ENCODE measurements at places on chromosomes 4 and X.

GRCh38 chrX:144601010-144601409, 646.3 kb upstream of the SPANXN1 start:
- DNase-seq = no peak

GRCh38 chrX:28697732-28698131, 110.5 kb downstream of the IL1RAPL1 start:
- no peak for DNase-seq

- no peak for DNase-seq
Measured at GRCh38 chrX:77412631-77413030, 34.6 kb upstream of the FGF16 start.

GRCh38 chrX:36908801-36909675, 99.1 kb upstream of the FAM47C start:
- no peak for DNase-seq

GRCh38 chrX:22276781-22277180, 4.1 kb downstream of the CBLL2 start:
- no peak for DNase-seq

DNA sequence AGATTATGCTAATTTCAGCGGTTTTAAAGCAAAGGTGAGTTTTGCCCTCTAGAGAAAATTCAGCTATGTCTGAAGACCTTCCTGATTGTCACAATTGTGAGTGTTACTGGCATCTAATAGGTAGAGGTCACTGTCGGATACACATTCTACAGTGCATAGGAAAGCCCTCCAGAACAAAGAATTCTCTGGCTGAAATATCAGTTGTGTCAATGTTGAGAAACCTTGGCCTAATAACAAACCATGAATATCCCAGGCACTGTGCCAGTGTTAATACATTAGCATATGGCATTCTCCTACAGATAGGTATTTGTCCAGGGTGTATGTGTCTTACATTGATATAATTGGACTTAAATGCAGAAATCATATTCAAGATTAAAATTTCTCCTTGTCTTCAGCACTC, 294.3 kb downstream of the FSTL5 start:
- DNase-seq = no peak

DNA sequence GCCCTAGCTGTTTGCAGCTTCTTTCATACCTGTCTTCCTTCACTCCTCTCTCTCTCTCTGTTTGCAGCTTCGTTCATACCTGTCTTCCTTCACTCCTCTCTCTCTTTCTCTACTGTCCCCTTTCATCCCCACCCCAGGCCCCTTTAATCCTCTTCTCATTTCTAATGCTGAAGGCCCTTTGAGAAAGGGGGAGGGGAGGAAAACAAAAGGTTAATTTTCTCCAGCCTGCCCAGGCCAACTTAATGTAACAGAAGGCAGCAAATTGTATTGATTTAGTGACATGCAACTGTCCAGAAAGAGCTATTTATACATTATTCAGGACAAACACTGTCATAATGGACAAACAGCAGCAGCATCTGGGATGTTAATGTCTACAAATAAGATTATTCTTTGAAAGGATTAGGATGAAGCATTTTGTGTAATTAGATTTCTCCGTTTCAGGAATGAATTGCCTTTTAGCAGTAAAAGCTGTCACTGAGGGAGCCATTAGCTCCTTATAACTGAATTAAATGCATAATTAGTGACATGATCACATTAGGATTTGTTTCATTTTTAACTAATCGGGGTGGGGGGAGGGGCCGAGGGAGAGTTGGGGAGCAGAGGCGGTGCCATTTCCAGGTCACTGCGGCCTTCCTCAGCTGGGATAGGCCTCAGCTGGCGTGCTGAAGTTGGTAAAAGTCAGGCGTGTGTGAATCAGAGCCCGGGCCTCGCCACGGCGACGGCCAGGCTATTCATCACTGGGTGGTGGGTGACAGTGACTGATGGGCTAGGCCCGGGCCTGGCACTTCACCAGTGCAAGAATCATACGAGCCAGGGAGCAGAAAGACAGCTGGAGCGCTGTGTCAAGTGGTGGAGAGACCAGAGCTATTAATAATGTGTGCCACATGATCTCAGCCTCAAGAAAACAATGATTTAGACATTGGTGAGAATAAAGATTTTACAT, 174.5 kb downstream of the NKX6-1 start:
- DNase-seq = no peak

- no peak for DNase-seq
Measured at GRCh38 chrX:6526564-6527136, 8.3 kb downstream of the VCX3A start.

- peak; percentile 36 for DNase-seq
Measured at GRCh38 chr4:147019091-147019490, 73.4 kb upstream of the TTC29 start.
